GDM1 (cell line): ENCODE measurements at places on chromosomes 7 and 10.

- no peak for DNase-seq
Measured at GRCh38 chr10:95253686-95254085, 37.1 kb downstream of the PDLIM1 start.

DNA sequence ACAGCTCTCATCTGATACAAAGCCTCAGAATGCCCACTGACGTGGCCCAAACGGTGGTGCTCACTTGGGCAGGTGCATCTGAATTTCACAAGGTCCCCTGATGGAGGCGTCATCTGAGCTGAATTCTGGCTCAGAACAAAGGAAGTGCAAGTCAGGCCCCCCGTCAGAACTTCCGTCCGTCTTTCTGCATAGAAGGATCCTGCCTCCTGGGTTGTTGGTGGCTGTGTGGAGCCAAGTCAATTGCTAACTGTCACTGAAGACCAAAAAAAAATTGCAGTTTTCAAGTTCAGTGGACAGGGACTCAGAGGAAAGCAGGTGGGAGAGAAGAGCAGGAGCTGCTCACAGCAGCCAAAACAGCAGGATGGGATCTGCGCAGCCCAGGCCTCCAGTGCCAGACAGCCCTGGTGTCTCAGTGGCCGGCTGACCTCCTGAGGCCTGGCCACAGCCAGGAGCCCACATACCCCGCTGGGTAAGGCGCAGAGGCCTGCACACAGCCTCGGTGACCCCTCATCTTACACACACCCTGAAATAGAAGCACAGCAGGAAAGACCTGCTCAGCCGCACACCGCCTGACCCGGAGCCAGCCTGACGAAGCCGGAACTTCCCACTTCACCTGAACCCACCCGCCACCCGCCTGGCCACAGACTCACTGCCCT is 49.4 kb downstream of the PYROXD2 start:
- DNase-seq, result no peak

GRCh38 chr7:34760271-34760670 is 102.3 kb downstream of the NPSR1 start:
- DNase-seq, result no peak

DNA sequence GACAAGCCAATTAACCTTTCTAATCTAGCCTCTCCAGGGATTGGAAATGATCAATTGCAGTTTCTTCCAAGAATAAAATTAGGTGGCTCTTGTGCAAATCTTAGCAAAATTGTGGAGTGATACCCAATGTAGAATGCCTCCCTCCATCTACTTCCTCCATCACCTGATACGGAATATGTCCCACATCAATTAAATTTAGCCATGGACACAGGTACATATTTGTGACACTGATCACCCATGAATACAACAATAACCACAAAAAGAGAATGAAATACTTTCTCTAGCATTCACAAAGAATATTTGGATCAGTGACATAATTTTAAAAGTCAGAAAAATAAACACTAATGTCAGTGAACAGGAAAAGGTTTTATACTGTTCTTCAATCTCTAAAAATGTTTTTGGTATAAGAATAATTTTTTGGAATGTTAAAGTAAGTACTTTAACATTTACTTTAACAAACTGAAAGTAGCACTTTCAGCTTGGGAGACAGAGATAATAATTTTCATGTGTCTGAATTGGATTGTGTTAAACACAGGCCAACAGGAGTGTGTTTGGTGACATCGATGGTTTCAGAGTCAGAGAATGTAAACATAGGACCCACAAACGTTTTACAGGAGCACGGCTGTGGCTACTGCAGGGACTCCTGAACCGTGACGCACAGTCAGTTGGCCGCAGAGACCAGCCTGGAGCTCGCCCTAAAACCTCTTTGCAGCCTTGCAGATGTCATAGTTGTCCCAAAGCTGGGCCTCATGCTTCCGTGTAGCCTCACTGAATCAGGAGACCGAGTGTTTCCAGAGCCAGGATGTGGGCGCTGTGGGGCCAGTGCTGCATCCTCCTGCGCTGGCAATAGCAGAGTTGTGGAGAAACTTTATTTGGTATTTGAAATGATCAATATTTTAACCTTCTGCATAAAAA is 7.2 kb downstream of the RBM20 start:
- peak; percentile 70 for DNase-seq

GRCh38 chr7:115953592-115954255 is 76.8 kb downstream of the TFEC start:
- DNase-seq, result no peak

- no peak for DNase-seq
Measured at GRCh38 chr10:52875336-52875735, 102.8 kb upstream of the MBL2 start.

DNA sequence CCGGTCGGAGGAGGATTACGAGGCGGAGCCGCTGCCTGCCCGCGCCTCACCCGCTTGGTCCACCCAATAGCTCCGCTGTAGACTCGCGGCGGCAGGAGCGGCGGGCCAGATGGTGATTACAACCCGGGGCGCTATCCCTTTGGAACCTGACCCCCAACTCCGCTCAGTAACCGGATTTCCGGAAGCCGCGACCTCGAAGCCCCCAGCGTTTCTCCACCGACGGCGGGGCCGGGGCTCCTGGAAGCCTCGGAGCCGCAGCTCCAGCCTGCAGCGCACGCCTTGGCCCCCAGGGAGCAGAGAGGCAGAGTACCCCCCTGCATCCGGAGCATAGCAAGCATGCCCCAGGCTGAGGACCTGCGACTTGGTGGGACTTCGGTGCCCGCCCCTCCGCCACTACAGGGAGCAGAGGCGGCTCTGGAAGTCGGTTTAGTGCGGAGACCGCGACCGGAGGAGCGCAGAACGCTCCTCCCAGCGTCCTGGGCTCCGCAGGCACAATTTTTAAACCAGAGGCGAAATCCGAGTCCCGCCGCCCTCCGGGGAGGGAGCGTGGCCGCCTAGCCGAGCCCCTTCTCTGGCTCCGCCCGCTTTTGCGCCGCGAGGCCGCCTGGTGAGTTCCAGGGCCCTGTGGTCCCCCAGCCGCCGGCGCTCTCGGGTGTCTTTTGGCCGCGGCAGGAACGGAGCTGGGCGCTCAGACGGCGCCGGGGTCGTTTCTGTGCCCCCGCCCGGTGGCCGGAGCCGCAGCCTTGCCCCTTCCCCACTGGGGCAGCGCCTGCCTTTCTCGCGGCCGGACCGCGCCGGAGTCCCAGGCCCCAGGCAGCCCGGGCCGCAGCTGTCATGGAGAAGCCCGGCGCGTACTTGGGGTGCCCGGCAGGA is 28.2 kb upstream of the BMS1 start:
- DNase-seq, result no peak

DNA sequence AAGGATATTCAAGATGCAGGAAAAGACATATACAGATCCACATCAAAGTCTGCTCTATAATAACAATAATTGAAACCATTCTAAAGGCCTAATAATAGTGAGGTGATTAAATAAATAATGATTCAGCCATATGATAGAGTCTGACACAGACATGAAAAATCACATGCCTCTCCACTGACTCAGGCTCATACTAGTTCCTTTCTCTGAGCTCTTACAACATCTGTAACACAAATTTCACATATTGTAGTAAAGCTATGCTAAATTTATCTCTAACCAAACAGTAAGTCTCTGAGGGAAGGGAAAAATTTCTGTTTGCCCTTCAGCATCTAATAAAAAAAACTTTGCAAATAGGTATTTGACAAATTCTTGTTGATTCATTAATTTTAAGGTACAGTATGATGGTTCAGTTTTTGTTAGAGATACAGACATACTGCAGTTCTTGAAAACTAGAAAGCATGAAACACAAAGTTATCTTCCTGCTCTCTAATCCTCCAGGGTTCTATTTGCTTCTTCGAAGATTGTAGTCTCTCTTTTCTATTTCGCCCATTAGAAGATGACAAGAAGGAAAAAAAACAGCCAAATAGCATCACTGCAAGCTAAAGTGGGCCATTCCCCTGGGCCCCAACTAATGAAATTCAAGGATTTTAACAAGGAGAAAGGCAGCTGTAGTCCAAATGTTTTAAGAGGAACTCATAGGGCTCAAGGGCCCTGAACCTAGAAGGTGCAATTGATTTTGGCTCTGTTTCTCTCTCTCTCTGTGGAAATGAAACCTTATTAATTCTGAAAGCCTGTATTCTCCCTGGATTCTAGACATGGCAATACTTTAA is 53.9 kb downstream of the CUBN start:
- no peak for DNase-seq

DNA sequence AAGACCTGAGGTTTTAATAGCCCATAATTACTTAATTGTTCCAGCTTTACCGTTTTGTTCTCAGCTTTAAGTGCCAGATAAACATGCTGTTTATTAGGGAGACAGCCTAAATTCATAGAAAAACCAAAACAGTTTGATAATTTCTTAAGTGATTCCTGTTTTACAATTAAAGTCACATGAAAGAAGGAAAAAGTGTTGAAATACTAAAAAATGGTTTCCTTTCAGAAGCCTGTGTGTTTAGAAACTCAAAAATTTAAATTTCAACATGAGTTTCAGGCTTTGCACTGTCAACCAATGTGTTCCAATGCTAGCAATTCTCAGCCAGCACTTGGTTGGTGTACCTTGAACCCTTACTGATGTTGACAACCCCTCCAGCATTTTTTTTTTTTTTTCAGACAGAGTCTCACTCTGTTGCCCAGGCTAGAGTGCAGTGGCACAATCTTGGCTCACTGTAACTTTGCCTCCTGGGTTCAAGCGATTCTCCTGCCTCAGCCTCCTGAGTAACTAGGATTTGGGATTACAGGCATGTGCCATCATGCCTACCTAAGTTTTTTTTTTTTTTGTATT is 135.3 kb downstream of the ICA1 start:
- DNase-seq, result no peak

DNA sequence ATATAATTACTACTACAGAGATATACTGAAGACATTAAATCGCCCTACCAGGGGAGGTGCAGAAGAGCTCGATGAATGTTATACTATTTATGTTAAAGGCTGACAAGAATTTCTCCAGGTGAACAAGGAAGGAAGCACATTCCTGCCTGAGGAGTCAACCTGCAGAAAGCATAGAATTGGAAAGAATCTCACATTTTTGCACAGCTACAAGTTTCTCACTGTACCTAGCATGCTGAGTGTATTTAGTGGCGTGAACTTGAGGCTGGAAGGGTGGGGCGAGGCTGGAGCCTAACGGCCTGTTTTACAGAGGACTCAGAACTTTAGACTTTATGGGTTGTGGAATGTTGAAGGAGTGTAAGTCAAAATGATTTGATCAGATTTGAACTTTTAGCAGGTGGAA is 373.6 kb upstream of the LRGUK start:
- no peak for DNase-seq

DNA sequence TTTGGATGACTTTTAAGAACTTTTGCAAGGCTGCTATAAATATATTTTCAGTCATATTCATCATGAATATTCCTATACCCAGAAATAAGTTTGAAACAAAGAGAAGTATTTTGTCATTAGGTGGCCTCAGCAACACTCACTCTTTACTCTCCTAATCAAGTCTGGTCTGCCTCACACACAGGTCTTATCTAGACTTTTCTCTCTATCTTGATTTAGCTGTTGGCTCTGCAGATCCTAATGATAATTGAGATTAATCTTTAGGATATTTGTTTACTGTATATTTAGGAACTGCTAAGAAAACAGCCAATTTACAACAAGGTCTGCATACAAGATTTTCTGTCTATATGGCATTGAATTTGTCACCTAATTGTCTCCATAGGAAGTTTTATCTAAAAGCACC is 297.6 kb downstream of the PTEN start:
- no peak for DNase-seq

- no peak for DNase-seq
Measured at GRCh38 chr10:37379991-37380390, 254.6 kb downstream of the ANKRD30A start.

- no peak for DNase-seq
Measured at GRCh38 chr7:106566672-106567071, 94.3 kb downstream of the CCDC71L start.

DNA sequence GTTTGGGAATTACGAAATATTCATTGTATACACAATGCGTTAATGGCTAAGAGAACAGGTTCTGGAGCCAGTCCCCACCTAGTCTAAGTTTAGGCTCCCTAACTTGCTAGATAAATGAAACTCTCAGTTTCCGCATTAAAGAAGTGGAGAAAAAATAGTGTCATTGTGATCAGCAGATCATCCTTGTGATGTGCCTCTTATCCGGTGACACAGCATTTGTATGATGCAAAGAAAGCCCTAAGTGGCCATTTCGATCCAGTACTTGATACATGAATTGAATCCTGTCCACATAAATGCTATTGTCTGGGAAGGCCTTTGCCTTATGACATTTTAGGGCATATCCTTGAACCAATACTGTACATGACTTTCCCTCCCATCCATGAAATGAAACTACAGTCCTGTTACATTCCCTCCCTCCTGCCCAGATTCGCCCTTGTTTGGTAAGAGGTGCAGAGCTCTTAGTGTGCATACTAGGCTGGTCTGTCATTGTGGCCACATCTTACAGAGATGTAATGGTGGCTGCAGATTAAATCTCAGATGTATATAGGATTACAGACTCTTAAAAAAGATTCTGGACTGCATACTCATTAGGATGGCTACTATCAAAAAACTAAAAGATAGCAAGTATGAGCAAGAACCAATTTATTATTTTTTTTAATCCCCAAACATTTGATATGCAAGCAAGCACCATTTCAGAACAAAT is 80.9 kb downstream of the LRRC4 start:
- no peak for DNase-seq

- DNase-seq, result no peak
Measured at GRCh38 chr7:114008696-114009095, 89.9 kb upstream of the PPP1R3A start.

DNA sequence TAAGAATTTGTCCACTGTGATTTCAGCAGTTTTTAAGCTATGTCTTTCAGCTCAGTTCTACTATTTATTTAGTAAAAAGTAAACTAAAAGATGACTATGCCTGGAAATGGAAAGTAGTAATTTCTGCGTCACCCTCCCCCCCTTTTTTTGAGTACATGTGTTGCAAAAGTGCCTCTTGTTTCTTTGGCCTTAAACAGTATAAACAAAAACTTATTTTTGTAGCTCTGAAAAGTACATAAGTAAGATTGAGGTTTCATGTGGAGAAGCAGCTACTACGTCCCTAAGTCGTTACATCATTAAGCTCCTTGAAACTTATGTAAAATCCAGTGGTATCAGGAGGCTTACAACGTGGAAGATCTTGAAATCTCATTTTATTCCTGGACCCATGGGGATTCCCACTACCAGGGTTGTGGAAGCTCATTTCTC is 46.3 kb upstream of the HBP1 start:
- DNase-seq, result no peak

- no peak for DNase-seq
Measured at GRCh38 chr7:1081931-1082401, 5.9 kb upstream of the GPER1 start.

- no peak for DNase-seq
Measured at GRCh38 chr7:84911077-84911476, 275.8 kb downstream of the SEMA3D start.

GRCh38 chr7:40402661-40403060 is 267.9 kb downstream of the SUGCT start:
- DNase-seq, result no peak
